A172 (cell line): ENCODE measurements at places on chromosomes 5 and 9. TPM values are rescaled to one million over a fixed set of nuclear protein-coding genes. Genes with fewer than 3 reads are reported as not detected.

Gene FRMD3
- 0.96 and 6.2 TPM in 2 replicates for total RNA-seq

Gene ZBTB5
- 8.9 and 9.7 TPM in 2 replicates for total RNA-seq

Gene WDR38
- total RNA-seq, result not detected in 2 replicates

Gene IL9
- total RNA-seq, result not detected in 2 replicates

Gene APBB3
- 5.9 and 6.1 TPM in 2 replicates for total RNA-seq

Gene WHRN
- total RNA-seq, result 2.0 and 2.1 TPM in 2 replicates

Gene FAM169A
- 28.3 and 33.0 TPM in 2 replicates for total RNA-seq

Gene TBC1D2
- 87.2 and 93.4 TPM in 2 replicates for total RNA-seq

Gene PCDHA1
- total RNA-seq, result 0.02 TPM in 1 of 2 replicates, not detected in the other

Gene KIF4B
- total RNA-seq, result 0.02 TPM in 1 of 2 replicates, not detected in the other

Gene ARL14EPL
- 0.96 and 1.0 TPM in 2 replicates for total RNA-seq

Gene BTNL3
- not detected in 2 replicates for total RNA-seq

Gene OR1N2
- not detected in 2 replicates for total RNA-seq

Gene INSL4
- total RNA-seq, result not detected in 2 replicates

Gene PIP5K1B
- not detected in 2 replicates for total RNA-seq

Gene RAB3C
- not detected in 2 replicates for total RNA-seq

Gene LPAR1
- 3.7 and 5.4 TPM in 2 replicates for total RNA-seq
